ENCODE measurements at places on chromosomes 16 and 17.

GRCh38 chr17:28765038-28765437, 21.2 kb downstream of the TRAF4 start:
- no peak for DNase-seq

DNA sequence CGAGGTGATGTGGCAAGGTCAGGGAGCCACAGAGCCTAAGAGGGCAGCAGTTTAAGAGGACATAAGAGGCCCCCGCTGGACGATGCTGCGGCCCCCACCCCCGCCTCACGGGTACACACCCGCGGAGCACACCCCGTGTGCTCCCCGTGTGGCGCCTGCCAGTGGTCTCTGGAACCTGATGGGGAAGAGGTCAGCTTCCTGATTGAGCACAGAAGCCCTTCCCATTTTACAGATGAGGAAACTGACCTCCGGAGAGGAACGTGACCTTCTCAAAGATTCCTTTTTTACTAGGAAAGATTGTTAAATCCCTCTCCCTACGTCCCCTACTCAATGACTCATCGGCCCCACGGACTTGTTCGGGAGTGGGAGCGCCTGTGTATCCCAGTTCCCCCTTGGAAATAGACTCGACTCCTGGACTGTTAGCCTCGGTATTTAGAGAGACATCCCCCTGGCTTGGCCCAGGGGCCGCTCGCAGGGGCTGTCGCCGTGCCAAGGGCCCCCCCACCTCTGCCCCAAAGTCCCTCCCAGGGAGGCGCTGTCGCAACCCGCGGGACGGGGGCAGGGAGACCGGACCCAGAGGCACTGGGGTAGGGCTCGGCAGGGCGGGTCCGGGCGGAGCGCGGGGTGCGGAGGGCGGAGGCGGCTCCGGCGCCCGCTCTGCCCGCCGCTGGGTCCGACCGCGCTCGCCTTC, at the start of gene ABCC3:
TSS of gene ABCC3 (plus strand) at position 658 of the 691 bp plus-strand sequence. CDS start 56 bp downstream, outside the sequence.
- DNase-seq = no peak

DNA sequence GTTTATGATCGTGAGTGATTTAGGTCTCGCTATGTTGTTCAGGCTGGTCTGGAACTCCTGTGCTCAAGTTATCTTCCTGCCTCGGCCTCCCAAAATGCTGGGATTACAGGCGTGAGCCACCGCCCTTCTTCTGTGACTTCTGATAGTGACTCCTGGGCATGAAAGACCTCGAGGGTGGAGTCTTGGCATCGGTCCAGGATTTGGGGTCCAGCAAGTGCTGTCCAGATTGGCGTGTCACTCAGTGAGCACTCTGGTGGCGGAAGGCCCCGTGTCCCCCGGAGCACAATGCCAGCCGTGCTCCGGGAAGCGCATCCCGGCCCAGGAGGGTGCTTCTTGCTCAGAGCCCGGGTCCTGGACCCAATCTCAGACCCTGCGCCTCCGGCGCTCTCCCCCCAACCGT, 6.8 kb downstream of the OR1F1 start:
- no peak for DNase-seq

GRCh38 chr17:81934850-81935708, 2.0 kb downstream of the PYCR1 start:
- no peak for DNase-seq

- DNase-seq = no peak
Observed at GRCh38 chr17:550463-551180, 164.0 kb downstream of the VPS53 start.

DNA sequence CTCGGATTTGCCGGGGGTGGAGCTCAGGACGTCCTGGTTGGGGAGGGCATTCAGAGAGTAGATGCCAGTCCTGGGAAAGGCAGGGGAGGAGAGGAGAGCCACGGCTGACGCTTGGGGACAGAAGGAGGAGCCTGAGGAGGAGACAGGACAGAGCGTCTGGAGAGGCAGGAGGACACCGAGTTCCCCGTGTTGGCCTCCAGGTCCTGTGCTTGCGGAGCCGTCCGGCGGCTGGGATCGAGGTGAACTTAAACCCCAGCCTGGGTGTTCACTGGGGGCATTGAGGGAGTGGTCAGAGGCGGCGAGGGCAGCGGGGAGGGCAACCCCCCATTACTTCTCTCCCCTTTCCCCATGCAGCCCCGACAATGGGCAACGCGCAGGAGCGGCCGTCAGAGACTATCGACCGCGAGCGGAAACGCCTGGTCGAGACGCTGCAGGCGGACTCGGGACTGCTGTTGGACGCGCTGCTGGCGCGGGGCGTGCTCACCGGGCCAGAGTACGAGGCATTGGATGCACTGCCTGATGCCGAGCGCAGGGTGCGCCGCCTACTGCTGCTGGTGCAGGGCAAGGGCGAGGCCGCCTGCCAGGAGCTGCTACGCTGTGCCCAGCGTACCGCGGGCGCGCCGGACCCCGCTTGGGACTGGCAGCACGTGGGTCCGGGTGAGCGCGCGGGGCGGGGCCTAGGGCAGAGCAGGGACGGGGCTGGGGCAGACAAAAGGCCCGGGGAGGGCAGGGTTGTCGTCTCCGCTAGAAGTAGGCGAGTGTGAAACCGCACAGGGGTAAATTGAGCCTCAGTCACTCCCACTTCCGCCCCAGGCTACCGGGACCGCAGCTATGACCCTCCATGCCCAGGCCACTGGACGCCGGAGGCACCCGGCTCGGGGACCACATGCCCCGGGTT, 3.7 kb downstream of the NOL3 start:
- peak; percentile 52 for DNase-seq

GRCh38 chr17:72749119-72749572, 343.3 kb downstream of the SLC39A11 start:
- no peak for DNase-seq

DNA sequence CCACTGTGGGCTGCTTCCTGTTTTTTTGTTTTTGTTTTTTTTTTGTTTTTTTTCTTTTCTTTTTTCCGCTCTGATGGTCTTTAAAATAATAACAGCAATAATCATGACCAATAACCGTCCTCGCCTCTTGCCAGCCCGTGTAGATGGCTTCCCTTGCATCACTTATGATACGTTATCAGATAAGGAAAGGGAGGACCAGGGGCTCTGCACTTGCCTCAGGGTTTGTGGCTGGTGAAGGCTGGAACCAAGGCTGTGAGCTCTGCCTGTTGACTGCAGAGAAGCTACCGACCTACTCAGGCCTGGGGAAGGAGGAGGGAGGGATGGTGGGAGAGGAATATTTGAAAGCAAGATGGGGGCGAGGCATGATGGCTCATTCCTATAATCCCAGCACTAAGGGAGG, 114.0 kb upstream of the SDK2 start:
- no peak for DNase-seq
